SK-N-SH (cell line): ENCODE measurements at places on chromosomes 2 and 18. TPM values are rescaled to one million over a fixed set of nuclear protein-coding genes. Genes with fewer than 3 reads are reported as not detected.

- no peaks in the 10 kb centered on the region for H3K27me3 ChIP-seq
- peaks cover 13% of the 10 kb centered on the region; the same call in 1 of the 2 replicates for H3K4me1 ChIP-seq
- H3K36me3 ChIP-seq, result no peaks in the 10 kb centered on the region
Observed at GRCh38 chr2:42101206-42102023, 53.6 kb downstream of the PKDCC start.

FKBP1B gene
- 69.7 and 72.4 TPM in 2 replicates for polyA plus RNA-seq

DNA sequence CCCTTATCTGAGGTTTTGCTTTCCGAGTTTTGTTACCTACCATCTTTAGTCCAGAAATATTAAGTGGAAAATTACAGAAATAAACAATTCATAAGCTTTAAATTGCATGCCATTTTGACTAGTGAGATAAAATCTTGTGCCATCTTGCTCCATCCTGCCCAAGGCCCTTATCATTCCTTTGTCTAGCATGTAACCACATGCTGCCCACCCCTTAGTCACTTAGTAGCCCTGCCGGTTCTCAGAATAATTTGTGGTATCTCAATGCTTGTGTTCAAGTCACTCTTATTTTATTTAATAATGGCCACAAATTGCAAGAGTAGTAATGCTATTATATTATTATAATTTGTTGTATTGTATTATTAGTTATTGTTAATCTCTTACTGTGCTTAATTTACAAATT is 36.8 kb upstream of the VPS54 start:
- H3K27ac ChIP-seq, result no peak overlapping the region
- H3K36me3 ChIP-seq, result no peaks in the 10 kb centered on the region
- peaks cover 16% of the 10 kb centered on the region for H3K4me1 ChIP-seq
- DNase-seq, result peak; percentile 25

DNA sequence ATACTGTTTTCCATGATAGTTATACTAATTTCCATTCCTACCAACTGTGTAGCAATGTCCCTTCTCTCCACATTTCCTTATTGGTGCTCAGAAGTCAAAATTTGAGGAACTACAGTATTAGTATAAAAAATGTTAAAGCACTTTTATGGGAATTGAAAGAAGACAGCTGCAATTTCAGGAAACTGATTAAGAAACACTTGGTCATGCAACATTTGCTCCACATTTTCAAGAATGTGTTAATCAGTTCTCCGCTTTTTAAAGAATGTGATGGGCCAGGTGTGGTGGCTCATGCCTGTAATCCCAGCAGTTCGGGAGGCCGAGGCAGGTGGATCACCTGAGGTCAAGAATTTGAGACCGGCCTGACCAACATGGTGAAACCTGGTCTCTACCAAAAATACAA is 33.6 kb upstream of the MGAT4A start:
- no peak overlapping the region for H3K4me3 ChIP-seq
- H3K4me1 ChIP-seq, result no peaks in the 10 kb centered on the region
- no peaks in the 10 kb centered on the region; the same call in 1 of the 2 replicates for H3K27me3 ChIP-seq
- H3K36me3 ChIP-seq, result no peaks in the 10 kb centered on the region
- no peak overlapping the region for H3K27ac ChIP-seq

DNA sequence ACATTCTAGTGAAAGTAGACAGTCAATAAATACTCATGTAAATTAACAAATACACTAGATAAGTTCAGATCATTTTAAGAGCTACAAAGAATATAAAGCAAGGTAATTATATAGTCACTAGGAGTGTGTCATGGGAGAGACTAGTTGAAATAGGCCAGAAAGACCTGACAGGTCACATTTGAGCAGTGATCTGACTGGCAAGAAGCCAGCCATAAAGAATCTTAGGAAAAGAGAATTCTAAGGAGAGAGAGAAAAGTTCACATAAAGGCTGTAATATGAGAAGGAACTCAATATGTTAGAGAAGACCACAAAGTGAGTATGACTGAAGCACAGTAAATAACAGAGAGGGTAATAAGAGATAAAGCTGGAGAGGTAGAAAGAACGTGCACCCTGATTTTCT is 31.2 kb downstream of the VSNL1 start:
- no peak overlapping the region for H3K4me3 ChIP-seq
- H3K27me3 ChIP-seq, result no peaks in the 10 kb centered on the region; the same call in 1 of the 2 replicates
- no peaks in the 10 kb centered on the region for H3K4me1 ChIP-seq
- DNase-seq, result no peak

C1QL2 gene
- not detected in 2 replicates for polyA plus RNA-seq

DNA sequence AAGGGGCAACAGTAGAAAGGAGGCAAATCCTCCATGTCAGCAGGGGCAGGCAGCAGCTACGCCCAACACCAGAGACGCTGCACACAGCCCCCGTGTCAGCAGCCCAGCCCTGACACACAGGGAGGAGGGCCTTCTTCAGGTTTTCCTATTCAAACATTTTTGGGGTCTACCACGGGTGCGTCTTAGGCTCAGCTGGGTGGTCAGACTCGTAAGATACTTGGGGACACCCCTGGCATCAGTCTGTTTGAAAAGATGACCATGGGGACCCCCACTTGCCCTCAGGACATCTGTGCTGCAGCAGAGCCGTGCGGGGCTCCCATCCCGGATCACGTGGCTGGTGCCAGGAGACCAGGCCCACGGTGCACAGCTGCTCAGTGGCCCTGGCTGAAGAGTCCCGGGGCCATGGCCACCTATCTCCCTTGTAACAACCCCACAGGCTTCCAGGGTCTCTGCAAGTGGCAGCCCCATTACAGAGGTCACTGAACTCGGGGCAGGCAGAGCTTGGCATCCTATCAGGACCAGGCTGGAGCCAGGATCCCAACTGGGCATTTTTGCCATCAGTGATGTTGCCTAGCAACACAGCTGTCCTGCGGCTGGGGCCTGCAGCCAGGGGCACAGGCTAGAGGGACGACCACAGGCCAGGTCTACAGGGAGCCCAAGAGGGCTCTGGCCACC is 82.5 kb downstream of the EDAR start:
- H3K27ac ChIP-seq, result no peak overlapping the region
- H3K4me1 ChIP-seq, result no peaks in the 10 kb centered on the region
- no peaks in the 10 kb centered on the region for H3K36me3 ChIP-seq

NEU2 gene
- not detected in 2 replicates for polyA plus RNA-seq

- no peaks in the 10 kb centered on the region for H3K27me3 ChIP-seq
- no peaks in the 10 kb centered on the region for H3K36me3 ChIP-seq
- H3K27ac ChIP-seq, result no peak overlapping the region
- no peaks in the 10 kb centered on the region for H3K4me1 ChIP-seq
- DNase-seq, result no peak
Observed at GRCh38 chr2:117674172-117674571, 140.3 kb upstream of the DDX18 start.

TNFRSF11A gene
- 2.5 and 5.1 TPM in 2 replicates for polyA plus RNA-seq

DOK6 gene
- polyA plus RNA-seq, result 3.9 and 5.4 TPM in 2 replicates

GRCh38 chr2:187169864-187170263 is 278.2 kb downstream of the CALCRL start:
- H3K4me3 ChIP-seq, result no peak overlapping the region
- no peaks in the 10 kb centered on the region for H3K36me3 ChIP-seq
- no peak for DNase-seq
- no peaks in the 10 kb centered on the region for H3K4me1 ChIP-seq
- no peak overlapping the region for H3K27ac ChIP-seq

PRSS56 gene
- polyA plus RNA-seq, result not detected in 2 replicates

DNA sequence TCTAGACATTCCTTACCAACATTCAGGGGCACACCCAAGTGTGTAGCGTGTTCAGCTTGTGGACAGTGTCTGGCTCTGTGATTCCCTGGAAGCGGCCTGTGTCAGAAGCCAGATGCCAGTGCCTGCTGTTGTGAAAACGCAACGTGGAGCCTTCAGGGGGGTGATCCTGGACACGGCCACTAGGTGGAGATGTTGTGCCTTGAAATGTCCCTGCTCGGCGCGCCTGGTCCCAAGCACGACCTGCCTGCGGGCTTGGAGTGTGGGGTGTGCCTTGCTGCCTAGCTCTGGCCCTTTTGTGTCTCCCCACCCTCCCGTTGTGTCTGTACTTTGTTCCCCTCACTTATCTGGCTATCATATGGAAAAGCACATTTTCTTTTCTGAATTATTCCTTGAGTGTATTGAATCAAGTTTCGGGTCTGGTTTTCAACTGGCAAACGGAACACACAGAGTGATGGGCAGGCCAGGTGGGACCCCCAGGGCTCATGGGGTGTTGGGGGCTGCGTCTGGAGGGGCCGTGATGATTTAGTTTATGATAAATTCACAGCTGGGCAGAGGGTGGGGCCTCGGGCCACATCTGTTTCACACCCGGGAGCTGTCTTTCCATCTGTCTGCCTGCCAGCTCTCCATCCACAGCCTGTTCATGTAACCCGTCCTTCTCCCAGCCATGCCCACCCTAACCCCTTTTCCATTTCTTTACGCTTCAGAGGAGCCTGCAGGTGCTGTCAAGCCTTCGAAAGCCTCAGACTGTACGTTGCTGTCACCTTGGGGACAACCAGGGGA is 95.5 kb downstream of the DYSF start:
- H3K27ac ChIP-seq, result no peak overlapping the region
- H3K4me3 ChIP-seq, result no peak overlapping the region
- H3K4me1 ChIP-seq, result no peaks in the 10 kb centered on the region
- H3K36me3 ChIP-seq, result no peaks in the 10 kb centered on the region
- DNase-seq, result peak; percentile 90

- H3K27ac ChIP-seq, result no peak overlapping the region
- no peak for DNase-seq
- peaks cover 22% of the 10 kb centered on the region; the same call in 1 of the 2 replicates for H3K4me1 ChIP-seq
- H3K36me3 ChIP-seq, result no peaks in the 10 kb centered on the region
- no peaks in the 10 kb centered on the region for H3K27me3 ChIP-seq
- H3K4me3 ChIP-seq, result no peak overlapping the region
Observed at GRCh38 chr18:9619990-9620389, 5.6 kb upstream of the PPP4R1 start.

- no peak overlapping the region for H3K27ac ChIP-seq
- H3K36me3 ChIP-seq, result no peaks in the 10 kb centered on the region
- DNase-seq, result no peak
- H3K4me3 ChIP-seq, result no peak overlapping the region
- no peaks in the 10 kb centered on the region for H3K27me3 ChIP-seq
Observed at GRCh38 chr2:162915858-162916257, 77.3 kb upstream of the KCNH7 start.

DNA sequence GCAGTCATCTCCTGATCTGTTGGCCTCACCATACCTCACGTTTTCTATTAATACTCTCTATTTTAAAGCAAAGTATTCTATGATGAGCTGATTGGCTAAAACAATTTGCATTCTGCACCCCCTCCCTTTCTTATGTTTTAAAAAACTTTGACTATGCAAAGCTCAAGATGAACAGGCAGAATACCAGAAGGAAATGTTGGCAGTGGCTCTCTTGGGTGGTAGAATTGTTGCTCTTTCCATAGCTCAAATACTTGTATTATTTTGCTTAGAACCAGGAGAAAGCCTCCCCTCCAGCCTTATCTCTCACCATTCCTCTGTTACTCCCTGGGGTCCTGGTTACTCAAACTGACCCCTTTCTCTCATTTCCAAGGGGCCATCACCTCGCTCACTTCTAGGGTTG is 14.4 kb downstream of the GPR45 start:
- H3K27ac ChIP-seq, result no peak overlapping the region
- no peak overlapping the region for H3K4me3 ChIP-seq
- H3K27me3 ChIP-seq, result no peaks in the 10 kb centered on the region
- no peak for DNase-seq

DNA sequence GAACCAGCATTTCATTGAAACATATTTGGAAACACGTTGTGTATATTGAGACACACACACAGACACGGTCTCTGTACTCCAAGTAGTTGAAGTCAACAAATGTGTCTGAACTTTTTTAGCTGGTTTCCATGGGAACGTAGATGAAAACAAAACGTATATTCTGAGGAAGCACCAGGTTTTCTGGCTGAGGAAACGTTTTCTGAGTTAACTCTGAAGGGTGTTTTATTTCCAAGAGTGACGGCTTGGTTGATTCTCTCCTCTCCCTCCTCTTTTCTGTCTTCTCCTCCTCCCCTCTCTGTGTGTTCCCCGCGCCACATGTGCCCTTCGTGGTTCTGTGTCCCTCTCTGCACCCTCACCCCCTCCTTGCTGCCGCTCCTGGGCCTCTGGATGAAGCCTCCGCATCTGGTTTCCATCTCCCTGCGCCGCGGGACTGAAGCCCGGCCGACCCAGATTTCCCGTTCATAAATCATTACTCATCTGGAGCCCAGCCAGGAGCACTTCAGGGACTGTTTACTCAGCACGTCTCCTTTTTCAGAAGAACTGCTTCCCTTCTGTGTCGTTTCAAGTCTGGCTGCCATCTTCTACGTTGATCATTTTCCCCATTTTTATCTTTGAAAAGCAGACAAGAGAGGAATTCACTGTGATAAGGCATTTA is 122.7 kb downstream of the COL6A3 start:
- H3K4me3 ChIP-seq, result peak overlapping the region; percentile 15; the same call in 1 of the 2 replicates
- H3K27me3 ChIP-seq, result no peaks in the 10 kb centered on the region
- H3K27ac ChIP-seq, result peak overlapping the region; percentile 99

- DNase-seq, result no peak
- H3K27ac ChIP-seq, result no peak overlapping the region
- H3K4me3 ChIP-seq, result no peak overlapping the region
- H3K27me3 ChIP-seq, result no peaks in the 10 kb centered on the region
Observed at GRCh38 chr2:152394326-152394725, 59.4 kb downstream of the FMNL2 start.

SPEG gene
- 98.3 and 107 TPM in 2 replicates for polyA plus RNA-seq

DNA sequence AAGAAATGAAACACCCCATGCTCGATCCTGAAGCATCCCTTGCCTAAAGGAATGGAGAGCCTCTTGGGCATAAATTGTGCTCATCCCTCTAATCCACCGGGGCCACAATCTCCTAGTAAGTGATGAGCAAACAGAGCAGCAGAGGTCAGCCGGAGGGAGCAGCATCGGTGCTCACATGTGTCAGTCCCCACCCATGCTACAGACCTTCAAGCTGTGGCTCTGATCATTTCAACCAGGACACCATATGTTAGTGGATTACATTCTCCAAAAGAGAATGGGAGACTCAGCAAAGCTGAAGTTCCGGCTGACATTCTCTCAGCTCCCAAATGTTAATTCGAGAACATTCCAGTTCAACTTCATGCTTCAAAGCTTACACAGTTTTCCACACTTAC is 75.6 kb downstream of the AAK1 start:
- no peak for DNase-seq
- H3K27me3 ChIP-seq, result no peaks in the 10 kb centered on the region
- H3K27ac ChIP-seq, result peak overlapping the region; percentile 8
- H3K4me3 ChIP-seq, result no peak overlapping the region
- H3K36me3 ChIP-seq, result peaks cover 3% of the 10 kb centered on the region

DNA sequence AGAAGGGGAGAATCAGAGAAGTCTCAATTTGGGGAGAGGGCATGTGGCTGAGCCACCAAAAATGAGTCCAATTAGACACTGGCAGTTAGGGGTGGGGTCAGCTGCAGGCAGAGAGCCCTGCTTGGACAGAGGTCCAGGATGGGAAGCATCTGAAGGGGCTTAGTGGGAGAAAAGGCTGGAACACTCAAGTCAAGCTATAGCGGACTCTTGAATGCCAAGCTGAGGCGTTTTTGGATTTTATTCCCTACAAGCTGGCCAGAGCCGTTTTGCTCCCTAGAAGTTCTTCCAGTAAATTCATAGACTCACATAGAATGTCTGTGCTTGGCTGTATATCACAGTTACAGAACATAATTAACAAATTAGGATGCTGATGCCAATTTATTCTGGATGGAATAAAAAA is 172.8 kb downstream of the ACOXL start:
- no peak overlapping the region for H3K4me3 ChIP-seq
- H3K4me1 ChIP-seq, result peaks cover 35% of the 10 kb centered on the region; the same call in 1 of the 2 replicates
- no peaks in the 10 kb centered on the region; the same call in 1 of the 2 replicates for H3K27me3 ChIP-seq
- no peak for DNase-seq
- H3K27ac ChIP-seq, result no peak overlapping the region

GRCh38 chr2:59077026-59077725 is 836.1 kb upstream of the FANCL start:
- H3K36me3 ChIP-seq, result no peaks in the 10 kb centered on the region
- H3K27ac ChIP-seq, result no peak overlapping the region
- no peaks in the 10 kb centered on the region for H3K27me3 ChIP-seq
